Activated T-helper 2 cell treated with anti-CD3 and anti-CD28 coated beads, Interferon-gamma antibody, Interleukin-2, Interleukin-4, amounts not matched to agents 10 μg/mL and 5 μg/mL and 100 μg/mL, durations not matched to agents 14 hours and 24 hours and 36 hours (primary cell): ENCODE measurements at places on chromosomes 1 and 21.

- DNase-seq, result no peak
Observed at GRCh38 chr1:163231385-163231784, 28.7 kb upstream of the RGS5 start.

DNA sequence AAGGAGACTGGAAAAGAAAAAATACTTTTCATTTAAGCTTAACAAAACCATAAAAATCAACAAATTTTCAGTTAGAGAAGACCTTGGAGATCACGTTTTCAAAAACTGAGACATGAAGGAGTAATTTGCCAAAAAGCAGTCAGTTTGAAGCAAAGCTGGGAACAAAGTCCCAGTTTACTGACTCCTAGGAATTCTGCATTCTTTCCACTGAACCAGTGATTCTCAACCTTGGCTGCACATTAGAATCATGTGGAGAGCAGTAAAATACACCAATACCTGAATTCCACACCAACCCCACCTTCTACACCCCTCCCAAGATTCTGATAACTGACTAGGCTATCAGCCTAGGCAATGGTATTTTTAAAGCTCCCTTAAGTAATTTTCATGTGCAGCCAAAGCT, 73.5 kb downstream of the PRPF38A start:
- DNase-seq, result no peak

DNA sequence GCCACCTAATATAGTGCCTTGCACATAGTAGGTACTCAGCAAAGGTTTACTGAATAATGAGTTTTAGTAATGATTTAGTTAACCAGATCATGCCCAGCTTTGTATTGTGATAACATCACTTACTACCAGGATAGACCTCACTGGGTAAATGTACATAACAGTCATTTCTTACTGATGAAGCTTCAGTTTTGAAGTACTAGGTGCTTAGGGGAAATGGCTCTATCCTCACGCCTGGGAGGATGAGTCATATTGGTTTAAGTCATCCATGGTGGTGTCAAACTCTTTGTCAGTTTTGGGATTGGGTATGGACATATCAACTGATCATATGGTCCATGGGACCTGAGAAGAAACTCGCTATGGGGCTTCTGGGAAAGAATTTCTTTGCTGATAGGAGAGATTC, 90.6 kb upstream of the USP24 start:
- DNase-seq, result no peak

GRCh38 chr21:39384674-39385298, 35.9 kb upstream of the HMGN1 start:
- no peak for DNase-seq

DNA sequence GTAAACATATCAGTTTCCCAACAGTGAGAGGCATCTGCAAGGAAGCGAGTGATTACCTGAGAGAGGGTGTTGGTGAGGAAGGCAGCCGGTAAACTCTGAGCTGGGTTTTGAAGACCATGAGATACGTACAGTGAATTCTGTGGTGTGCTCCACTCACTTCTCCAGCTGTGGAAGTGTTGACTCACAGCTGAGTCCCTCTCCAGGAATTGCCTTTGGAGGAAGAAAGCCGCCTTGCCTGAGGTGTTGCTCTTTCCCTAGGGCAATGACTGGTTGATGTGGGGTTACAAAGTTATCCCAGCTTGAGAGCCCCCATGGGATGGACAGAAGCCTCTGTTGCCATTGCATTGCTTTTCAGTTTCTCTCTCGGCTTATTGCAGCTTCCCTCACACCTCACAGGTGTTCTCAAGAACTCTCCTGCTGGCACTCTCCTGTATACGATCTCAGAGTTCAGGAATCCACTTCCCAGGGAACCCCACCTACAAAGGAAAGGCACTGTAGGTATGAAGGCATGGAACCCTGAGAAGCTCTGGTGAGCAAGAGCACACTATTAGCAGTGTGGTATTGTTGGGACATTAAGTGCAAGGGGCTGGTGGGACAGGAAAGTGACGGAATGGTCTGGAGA, 10.8 kb downstream of the NHLH1 start:
- no peak for DNase-seq

- DNase-seq, result no peak
Observed at GRCh38 chr1:246782120-246782900, 58.1 kb downstream of the SCCPDH start.

DNA sequence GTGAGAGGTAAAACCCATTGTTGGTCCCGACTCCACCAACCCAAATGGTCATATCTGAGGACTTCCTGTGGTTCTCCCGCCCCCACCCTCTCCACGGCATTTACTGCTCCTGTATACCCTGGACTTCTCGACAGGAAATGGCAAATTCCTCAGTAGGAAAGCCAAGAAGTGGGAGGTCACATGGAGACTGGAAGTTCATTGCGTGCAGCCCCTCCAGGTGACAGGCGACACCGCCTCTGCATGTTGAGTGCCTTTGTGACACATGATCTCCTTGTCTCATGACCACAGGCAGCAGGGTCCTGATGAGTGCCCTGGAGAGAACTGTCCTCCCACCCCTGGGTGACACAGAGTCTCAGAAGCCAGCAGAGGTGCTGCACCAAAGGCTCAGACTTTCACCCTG, 24.2 kb downstream of the ERG start:
- no peak for DNase-seq

- DNase-seq, result no peak
Observed at GRCh38 chr1:90707363-90707710, 9.8 kb downstream of the BARHL2 start.

GRCh38 chr1:236516929-236517704, 6.7 kb upstream of the LGALS8 start:
- DNase-seq, result peak; percentile 62

- no peak for DNase-seq
Observed at GRCh38 chr1:177546346-177546745, 375.6 kb downstream of the BRINP2 start.

GRCh38 chr1:244386595-244386994, 65.1 kb downstream of the ADSS2 start:
- DNase-seq, result no peak

- DNase-seq, result no peak
Observed at GRCh38 chr1:248862695-248862997, 3.8 kb upstream of the ZNF692 start.

DNA sequence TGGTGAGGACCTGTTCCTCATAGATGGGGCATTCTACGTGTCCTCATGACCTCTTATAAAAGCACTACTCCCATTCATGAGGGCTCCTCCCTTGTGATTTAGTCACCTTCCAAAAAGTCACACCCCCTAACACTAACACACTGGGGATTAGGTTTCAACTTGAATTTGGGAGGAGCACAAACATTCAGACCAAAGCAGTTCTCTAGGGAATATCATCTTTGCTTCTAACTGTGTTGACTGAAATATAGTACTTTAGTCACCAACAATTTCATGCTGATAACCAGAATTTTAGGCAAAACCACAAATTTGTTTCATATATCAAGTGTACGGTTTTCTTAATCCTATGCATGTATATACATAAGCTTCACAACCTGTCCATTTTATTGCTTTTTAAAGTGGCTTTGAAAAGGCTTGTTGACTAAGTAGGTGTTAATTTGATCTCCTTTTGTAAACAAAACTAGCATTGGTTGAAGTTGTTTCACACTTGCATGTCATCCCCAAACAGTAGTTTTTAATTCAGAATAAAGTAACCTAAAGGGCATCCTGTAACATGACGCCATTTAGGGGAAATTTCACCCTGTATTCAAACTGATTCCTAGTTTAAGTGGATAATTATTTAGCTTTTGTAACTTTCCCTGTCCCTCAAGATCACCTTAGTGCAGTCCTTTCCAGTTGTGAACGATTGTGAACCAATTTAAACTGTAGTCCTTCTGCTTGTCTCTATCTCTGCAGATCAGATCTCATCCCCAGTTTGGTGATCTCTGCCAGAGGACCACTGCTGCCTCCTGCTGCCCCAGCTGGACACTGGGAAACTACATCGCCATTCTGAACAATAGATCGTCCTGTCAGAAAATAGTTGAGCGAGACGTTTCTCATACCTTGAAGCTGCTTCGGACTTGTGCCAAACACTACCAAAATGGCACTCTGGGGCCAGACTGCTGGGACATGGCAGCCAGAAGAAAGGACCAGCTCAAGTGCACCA, 141.1 kb downstream of the TLR5 start:
- no peak for DNase-seq

DNA sequence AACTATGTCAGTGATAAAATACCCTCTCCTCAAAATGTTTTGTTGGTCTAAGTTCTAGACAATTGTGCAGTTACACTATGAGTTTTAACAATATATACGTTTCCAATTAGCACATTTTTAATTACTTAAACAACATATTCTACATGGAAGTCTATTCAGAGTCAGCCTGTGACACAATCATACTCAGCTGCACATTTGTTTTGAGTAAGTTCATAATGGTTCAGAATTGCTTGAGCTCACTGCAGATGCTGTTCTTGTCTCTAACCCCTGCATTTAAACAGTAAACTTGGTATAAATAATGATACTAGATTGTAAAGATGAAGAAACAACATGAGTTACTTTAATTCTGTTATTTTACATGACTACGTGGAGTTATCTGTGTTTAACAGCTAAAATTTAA, 30.6 kb downstream of the CDKN2C start:
- DNase-seq, result no peak

- no peak for DNase-seq
Observed at GRCh38 chr1:192571668-192572067, 3.9 kb upstream of the RGS1 start.

GRCh38 chr21:38524168-38525153, 26.2 kb upstream of the ERG start:
- no peak for DNase-seq

- DNase-seq, result no peak
Observed at GRCh38 chr1:201358596-201358995, 18.9 kb downstream of the TNNT2 start.

GRCh38 chr1:51282605-51283004, 46.5 kb downstream of the RNF11 start:
- no peak for DNase-seq

- no peak for DNase-seq
Observed at GRCh38 chr1:176199707-176200106, 7.4 kb downstream of the COP1 start.

GRCh38 chr21:27681038-27681437, 714.1 kb upstream of the ADAMTS5 start:
- no peak for DNase-seq

- DNase-seq, result no peak
Observed at GRCh38 chr1:18182398-18183160, 75.0 kb downstream of the IGSF21 start.

DNA sequence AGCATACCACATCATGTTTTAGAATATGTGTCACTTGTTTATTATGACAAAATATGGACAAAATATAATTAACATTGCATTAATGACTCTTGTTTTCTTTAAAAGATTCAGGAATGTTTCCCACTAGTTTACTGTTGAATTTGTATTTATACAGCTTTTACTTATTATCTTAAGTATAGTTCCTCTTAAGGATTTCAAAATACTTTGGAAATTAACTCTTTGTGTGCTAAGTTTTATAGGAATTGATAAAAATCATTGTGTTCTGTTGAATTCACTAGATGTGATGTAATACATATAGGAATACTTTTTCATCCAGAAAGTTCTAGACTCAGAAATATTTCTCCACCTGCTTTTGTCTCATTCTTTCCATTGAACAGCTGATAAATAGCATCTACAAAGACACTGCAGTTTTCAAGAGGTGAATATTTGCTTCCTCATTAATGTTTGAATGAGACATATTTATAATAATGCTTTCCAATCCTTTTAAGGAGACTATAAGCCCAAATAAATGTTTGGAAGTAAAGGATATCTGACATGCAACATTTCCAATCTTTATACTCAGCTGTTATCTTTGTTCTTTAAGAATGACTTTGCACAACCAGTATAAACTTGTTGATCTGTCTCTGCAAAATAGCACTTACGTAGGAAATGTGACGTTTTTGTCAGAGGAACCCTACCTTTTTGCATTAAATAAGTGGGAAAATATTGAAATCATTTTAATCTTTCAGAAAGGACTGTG, 38.4 kb upstream of the SAMSN1 start:
- DNase-seq, result no peak

GRCh38 chr1:115722221-115722620, 46.3 kb downstream of the CASQ2 start:
- DNase-seq, result no peak

- DNase-seq, result no peak
Observed at GRCh38 chr1:31679091-31679490, 24.7 kb downstream of the COL16A1 start.

- peak; percentile 36 for DNase-seq
Observed at GRCh38 chr1:6497215-6497866, 5.9 kb upstream of the PLEKHG5 start.

DNA sequence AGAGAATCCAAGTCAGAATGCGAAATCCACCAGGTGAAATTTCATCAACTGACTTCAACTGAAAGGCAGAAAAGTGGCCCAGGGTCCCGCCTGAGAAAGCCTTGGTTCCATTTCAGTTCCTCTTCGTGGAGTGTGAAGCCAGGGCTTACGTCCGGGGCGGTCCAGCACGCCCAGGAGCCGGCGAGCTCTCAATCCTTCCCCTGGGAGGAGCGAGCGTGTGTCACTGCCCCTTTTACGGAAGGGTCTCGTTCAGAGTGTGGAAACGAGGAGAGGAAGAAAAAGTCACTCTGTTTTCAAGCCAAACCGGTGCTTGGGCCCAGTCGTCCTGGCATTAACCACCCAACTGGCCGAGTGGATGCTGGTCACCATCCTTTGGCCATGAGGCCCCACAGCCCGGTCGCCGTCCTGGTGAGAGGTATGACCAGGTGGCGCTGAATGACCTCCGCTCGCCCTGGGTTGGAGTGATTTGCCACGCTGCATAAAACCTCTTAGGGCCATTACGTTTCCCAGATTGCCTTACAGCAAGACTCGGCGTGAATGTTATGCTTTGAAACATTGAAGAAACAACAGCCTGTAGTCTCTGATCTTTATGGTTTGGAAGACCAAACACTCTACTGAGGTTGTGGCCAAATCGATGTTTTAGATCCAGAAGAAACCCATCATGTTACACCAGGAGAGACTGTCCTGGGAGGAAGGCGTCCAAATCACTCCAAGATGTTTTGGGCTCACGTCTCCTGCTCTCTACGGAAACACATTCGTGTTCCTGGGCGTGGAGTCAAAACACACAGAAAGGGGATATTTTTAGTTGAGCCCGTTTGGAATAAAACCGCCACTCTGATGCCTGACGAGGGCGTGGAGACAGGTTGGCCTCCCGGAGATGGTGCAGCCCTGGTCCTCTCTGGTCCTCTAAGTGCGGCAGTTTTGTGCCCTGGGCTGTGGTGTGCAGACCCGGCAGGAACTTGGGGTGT, 93.6 kb upstream of the ACTRT2 start:
- no peak for DNase-seq

DNA sequence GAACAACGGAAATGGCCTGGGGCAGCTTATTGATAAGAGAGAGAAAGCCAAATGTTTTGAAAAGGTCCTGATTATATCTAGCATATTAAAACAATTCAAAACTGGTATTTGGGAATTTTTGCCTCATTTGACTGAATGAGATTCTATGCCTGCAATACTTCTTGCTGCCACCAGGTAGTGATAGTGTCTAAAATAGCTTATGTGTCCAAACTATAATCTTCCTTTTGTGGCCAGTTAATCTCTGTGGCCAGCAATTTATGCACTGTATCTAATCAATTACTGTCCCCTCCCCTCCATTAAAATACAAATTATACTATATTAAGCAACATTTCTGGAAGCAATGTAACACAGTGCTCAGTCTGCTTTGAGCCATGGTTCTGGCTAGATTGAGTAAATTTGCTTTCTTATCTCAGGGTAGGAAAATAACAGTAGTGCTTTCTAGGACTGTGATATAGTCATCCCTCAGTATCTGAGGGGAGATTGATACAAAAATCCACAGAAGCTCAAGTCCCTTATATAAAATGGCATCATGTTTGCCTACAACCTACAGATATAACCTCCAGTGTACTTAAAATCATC, 91.8 kb downstream of the FOXD2 start:
- DNase-seq, result no peak

- DNase-seq, result no peak
Observed at GRCh38 chr1:35111106-35111505, 31.9 kb downstream of the ZMYM1 start.

GRCh38 chr1:17819129-17819802, 64.1 kb downstream of the ACTL8 start:
- no peak for DNase-seq
